KG1 (cell line): ENCODE measurements at places on chromosomes 2 and 18.

DNA sequence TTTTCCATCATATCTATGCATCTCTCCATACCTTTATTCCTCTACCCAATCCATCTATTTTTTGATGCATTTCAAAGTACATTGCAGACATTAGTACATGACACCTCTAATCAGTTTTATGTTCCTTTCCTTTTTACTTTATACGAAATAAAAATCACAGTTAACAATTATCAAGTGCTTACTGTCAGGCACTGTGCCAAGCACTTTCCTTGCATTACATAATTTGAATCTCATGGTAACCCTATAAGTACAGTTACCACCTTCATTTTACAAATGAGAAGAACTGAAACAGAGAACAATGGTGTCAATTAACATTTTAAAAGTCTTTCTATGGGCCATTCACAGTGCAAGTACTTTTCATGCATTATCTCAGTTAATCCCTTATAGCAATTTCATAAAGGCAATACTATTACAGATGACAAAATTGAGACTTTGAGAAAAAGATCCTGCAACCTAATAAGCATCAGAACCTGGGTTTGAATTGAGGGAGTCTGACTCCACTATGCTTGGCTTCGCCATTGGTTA, 544.4 kb upstream of the TNP1 start:
- DNase-seq: no peak

GRCh38 chr2:145413261-145414030, 893.5 kb upstream of the ZEB2 start:
- no peak for DNase-seq

GRCh38 chr2:170238776-170239175, 60.8 kb downstream of the MYO3B start:
- DNase-seq: no peak

- no peak for DNase-seq
Measured at GRCh38 chr2:148814860-148815419, 60.1 kb upstream of the KIF5C start.

- DNase-seq: no peak
Measured at GRCh38 chr18:67417864-67418523, 98.5 kb downstream of the DSEL start.

GRCh38 chr2:196586511-196586991, 53.0 kb upstream of the CCDC150 start:
- no peak for DNase-seq

GRCh38 chr2:76296438-76296837, 585.7 kb upstream of the GCFC2 start:
- DNase-seq: no peak

- DNase-seq: no peak
Measured at GRCh38 chr18:59093668-59094067, 46.0 kb upstream of the SEC11C start.

- no peak for DNase-seq
Measured at GRCh38 chr2:203654826-203655225, 51.6 kb upstream of the CD28 start.

DNA sequence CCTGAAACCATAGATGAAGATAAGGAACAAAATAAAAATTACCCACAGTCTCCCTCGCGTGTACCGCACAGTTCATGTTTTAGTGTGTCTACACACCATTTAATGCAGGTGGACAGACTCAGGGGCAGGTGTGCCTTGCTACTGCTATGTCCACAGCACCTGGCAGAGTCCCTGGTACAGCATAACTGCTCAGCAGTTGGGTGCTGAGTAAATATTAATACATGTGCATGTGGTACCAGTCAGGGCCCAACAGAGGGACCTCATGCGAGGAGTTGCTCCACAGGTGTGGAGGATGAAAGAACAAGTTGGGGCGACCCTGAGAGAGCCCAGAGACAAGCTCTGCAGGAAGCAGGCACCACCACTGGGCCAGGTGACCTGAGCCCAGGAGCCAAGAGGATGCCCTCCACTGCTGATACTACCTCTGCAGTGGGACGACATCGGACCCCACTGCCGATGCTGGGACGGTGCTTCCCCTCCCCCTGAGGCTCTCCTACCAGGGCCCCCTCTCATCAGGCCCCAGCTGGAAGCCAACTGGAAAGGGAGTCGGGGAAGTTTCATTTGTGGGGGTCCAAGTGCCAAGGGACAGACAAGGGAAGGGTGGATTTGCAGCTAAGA, 100.8 kb downstream of the NEDD4L start:
- DNase-seq: no peak

DNA sequence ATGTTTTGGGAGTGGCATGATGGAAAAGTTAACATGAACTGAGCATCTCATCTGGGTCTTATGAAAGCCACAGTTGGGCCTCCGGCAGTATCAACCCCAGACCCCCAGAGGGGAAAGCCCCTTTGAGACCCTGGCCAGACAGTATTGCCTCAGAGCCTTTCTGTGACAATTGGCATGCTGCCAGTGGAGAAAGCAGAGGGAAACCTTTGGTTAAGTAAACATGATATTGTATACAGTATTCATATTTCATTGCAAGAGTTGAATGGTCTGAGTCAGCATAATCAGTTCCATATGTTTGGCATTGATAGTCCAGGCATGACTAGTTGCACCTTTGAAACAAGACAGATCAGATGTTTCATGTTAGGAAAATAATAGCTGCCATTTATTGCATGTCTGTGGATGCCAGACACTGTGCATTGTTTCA, 20.0 kb downstream of the MERTK start:
- DNase-seq: no peak

DNA sequence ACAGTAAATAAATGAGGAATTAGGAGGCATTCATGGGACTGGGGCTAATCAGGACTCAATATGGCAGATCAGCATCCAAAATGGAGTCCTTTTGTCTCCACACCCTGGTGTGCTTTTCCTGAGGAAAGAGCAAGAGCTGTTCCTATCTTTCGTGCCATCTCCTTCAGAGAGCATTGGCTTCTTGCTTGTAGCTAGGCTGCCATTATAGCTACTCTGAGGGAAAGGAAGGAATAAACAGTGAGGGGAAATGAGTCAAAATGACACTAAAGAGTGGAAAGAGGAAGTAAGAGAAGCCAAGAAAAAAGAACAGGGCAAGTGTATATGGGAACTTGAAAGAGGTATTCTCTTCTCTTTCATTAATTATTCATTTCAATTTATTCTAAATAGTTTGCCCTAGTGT, 8.4 kb upstream of the NMI start:
- peak; percentile 33 for DNase-seq

DNA sequence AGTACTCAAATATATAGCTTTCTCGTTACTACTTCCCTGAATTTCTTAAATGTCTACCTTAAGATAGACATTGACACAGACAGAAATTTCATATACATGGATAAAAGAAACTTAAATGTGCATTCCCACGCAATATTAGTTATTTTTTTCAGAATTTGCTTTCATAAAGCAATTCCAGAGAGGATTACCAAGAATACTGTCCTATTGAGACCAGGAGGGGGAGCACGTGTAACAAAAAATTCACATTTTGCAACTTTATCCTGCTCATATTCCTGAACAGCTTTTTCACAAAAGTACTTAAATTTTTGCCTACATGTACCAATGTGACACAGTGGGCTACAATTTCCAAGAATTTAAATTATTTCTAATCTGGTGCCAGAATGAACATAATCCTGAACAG, 30.7 kb upstream of the ERCC3 start:
- peak; percentile 12 for DNase-seq

DNA sequence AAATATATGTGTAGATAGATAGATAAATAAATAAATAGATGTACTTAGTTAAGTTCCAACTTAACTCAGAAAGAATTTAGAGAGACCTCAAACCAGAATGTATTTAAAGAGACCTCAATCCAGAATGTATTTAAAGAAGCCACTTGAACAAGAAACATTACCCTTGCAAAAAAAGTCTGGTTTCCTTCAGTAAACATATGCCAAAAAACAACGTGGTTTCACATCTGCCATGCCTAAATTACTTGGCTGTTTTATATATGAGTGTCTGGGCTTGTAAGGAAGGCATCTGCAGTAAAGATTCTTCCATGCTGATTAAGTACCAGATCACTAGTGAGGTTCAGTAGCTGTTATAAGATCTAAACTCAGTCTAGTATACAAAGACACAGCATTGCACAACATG, 29.1 kb upstream of the RPE start:
- DNase-seq: no peak

GRCh38 chr18:4453567-4453873, 1.6 kb downstream of the DLGAP1 start:
- DNase-seq: no peak

DNA sequence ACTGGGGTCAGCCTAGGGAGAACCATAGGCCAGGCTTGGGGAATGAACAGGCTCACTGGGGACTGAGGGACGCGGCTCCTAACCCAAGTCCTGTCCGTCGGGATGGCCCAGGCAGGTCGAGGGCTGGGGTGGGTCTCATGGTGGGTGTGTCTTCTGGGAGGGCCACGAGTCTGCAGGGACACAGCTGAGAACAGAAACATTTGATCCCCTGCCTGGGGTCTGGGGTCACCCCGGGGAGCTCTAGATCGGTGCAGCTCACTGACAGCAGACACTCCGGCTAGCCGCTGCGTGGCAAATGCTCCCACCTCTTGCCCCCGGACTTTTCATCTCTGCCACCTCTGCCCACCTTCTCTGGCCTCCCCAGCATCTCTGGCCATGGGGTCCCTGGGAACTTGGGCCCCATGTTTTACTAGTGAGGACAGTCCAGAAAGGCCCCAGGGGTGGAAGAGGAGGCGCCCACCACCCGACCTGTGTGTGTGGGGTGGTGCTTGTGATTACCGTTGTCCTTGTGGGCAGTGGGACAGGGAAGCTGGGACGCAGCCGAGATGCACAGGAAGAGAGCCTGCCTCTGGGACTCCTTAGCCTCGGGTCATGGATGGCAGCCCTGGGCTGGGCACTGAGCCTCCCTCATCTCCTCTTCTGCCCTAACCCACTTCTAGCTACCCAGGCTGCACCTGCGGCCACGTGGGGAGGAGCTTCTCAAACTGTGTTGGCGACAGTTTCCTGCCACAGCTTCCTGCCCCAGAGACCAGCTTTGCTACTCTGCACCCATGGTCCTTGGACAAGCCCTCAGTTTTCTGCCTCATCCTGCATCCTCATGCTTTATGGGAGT, 4.9 kb downstream of the ZAP70 start:
- DNase-seq: peak; percentile 65

- no peak for DNase-seq
Measured at GRCh38 chr18:77512152-77512551, 262.5 kb downstream of the GALR1 start.

GRCh38 chr2:237473878-237474441, 13.1 kb upstream of the MLPH start:
- no peak for DNase-seq

DNA sequence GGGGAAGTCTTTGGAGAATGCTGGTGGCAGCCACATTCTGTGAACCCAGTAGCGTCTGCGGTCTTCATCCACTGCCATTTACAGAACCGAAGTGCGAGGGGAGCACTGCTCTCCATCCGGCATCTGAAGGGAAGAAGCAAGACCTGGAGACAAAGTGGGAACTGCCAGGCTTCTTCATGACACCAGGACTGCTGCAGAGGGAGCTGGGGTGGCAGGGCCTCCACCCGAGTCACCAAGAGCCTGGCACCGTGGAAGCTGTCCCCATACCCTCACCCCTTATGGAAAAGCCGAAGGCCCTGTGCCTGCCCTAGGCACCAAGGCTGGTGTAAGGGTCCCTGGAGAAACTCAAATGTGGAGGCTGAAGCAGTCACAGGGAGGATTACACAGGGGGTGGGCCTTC, 79.8 kb downstream of the CIB4 start:
- no peak for DNase-seq

- no peak for DNase-seq
Measured at GRCh38 chr2:80030135-80030534, 274.4 kb downstream of the LRRTM1 start.

GRCh38 chr2:70192516-70192915, 1.7 kb upstream of the C2orf42 start:
- DNase-seq: no peak

DNA sequence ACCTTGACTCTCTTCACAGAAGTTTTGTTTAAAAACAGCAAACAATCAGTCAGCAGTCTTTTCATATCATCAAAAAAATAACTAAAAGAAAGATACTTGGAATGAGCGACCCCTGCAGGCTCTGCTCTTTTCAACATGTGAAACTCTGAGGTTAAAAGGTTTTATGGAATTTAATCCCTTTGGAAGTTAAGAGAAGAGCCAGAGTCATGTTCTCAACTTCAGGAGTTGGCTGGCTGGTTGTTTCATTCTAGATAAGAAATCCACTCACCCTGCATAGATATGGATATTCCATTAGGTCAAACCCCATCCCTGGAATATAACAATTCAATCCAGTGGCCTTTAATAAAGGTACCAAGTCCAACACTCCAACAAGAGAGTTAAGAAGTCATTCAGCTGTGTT, 115.6 kb upstream of the RMDN2 start:
- no peak for DNase-seq

- no peak for DNase-seq
Measured at GRCh38 chr2:20190876-20191713, 33.8 kb downstream of the SDC1 start.

DNA sequence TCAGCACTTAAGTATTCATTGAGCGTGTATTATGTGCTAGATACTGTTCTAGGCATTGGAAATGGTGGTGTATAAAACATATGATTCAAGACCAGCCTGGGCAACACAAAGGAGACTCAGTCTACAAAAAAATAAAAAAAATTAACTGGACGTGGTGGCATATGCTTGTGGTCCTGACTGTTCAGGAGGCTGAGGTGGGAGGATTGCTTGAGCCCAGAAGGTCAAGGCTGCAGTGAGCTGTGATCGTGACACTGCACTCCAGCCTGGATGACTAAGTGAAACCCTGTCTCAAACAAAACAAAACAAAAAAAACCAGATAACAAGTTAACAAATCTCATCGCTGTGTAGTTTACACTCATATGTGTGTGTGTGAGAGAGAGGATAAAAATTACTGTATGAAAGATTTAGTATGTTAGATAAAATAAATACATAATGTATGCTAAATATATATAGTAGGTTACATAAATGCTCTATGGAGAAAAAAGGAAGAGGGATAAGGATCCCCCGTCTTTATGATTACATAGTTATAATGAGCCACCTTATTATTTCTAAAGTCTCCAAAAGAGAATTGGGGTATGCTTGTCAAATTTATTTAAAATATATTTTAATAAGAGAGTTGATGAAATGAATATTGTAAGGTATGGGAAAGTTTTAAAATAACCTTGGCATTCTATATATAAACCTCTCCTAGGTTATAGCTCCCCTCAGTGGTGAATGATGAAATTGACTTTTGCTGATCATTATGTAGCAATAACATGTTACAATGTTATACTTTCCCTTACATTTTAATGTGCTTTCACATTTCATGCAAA, 69.2 kb downstream of the EHBP1 start:
- peak; percentile 47 for DNase-seq

DNA sequence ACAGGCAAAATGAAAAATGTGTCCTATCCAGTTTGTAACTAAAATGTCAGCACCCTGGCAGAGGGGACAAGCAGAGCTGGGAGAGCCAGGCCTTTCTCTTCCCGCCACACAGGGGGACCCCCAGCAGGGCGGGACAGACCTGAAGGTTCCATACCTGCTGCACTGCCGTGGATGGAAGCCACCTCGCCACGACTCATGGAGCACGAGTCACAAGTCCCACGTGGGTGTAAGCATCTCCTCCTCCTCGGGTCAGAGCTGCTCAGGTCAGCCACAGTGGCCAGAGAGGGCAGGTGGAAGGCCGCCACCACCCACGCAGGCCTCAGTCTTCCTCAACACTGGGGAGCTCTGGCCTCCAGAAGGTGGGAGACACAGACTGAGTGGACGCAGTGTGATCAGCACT, 21.0 kb downstream of the C1QL2 start:
- DNase-seq: no peak

- no peak for DNase-seq
Measured at GRCh38 chr2:185477452-185477851, 261.2 kb upstream of the FSIP2 start.

- DNase-seq: no peak
Measured at GRCh38 chr2:69092857-69093256, 79.9 kb downstream of the ANTXR1 start.
